ENCODE measurements at places on chromosomes 6 and 20.

DNA sequence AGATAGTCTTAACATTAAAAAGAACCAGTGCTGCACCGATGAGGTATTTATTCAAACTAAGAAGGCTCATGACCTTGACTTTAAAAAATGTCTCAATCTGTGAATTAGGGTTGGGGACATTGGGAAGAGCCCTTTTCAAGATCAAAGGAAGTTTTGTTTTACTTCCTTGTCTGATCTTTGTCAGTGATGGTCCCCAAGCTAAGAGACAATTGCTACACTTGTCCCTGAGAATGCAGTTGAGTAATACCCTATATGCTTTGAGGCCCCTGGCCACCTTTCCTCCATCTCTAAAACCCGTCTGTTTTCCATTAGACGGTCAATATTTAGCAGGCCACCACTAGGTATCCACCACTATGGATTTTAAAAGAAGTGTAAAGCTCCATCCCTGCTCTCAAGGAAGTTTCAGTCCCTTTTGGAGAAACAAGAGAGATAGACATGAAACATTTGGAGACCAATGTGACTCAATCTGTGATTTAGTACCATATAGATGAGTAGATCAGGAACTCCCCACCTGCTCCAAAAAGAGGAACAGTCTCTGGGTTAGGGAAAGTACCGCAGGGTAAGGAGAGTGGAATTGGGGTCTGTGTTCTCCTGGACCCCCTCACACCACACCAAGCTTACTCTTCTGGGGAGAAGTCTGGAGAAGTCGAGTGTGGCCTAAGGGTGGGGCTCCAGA, 99.1 kb upstream of the ISM1 start:
- no peak for DNase-seq

DNA sequence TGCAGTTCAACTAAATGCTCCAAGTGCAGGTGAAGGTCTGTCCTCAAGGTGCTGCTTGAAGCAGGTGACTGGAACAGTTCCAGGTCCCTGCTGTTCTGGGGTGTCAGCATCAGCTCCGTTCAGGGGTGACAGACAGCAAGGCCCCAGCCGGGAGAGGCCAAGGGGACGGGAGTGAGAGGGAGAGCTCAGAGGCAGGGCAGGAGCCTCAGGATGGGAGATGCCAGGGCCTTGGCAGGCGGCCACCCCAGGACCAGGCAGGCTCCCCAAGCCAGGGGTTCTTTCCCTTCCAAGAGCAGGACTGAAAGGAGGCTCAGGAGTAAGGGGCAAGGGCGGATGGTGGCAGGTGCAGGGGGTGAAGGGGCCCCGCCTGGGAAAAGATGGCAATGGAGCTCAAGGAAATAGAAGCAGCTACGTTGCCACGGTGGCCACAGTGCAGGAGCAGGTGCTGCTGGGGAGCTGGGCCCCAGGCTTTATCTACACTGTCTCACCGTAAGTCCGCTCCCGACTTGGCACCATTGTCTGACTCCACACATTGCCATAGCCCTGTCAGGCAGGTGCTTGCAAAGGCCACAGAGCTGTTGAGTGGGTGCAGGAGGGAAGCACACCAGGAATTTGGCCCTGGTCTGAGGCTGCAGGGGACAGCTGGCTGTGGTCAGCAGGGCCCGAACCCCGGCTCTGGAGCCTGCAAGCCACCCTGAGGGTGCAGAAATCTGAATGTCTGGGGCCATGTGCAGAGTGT, 43.1 kb downstream of the ERMARD start:
- no peak for DNase-seq

DNA sequence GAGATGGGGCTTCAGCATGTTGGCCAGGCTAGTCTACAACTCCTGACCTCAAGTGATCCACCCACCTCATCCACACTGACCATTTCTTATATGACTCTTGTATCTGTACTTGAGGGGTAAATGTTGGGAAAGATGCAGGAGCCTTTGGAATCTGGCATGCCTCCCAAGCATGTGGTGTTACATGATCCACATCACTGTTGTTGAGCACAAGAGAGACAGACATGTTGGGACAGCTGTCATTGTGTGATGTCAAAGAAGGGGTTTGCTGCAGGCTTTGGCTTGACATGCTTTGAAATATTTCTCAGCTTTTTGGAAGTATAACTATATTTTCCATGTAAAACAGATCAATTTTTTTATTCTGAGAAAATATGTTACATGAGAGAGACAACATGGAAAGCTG, 139.9 kb downstream of the MOXD1 start:
- DNase-seq, result peak; percentile 81

GRCh38 chr6:38241200-38241871, 398.4 kb downstream of the BTBD9 start:
- DNase-seq, result no peak

- no peak for DNase-seq
Measured at GRCh38 chr6:129264480-129265045, 381.6 kb downstream of the LAMA2 start.

- DNase-seq, result peak; percentile 27
Measured at GRCh38 chr6:24520929-24521546, 26.3 kb downstream of the ALDH5A1 start.

- DNase-seq, result no peak
Measured at GRCh38 chr6:41756354-41756753, 9.2 kb upstream of the PGC start.
